ENCODE measurements at places on chromosomes 16 and 17.

- no peak for DNase-seq
Measured at GRCh38 chr17:81427173-81428120, 32.2 kb downstream of the BAHCC1 start.

- no peak for DNase-seq
Measured at GRCh38 chr17:61393550-61393903, 6.1 kb upstream of the TBX2 start.

GRCh38 chr17:17700251-17700969, 19.2 kb downstream of the RAI1 start:
- no peak for DNase-seq

DNA sequence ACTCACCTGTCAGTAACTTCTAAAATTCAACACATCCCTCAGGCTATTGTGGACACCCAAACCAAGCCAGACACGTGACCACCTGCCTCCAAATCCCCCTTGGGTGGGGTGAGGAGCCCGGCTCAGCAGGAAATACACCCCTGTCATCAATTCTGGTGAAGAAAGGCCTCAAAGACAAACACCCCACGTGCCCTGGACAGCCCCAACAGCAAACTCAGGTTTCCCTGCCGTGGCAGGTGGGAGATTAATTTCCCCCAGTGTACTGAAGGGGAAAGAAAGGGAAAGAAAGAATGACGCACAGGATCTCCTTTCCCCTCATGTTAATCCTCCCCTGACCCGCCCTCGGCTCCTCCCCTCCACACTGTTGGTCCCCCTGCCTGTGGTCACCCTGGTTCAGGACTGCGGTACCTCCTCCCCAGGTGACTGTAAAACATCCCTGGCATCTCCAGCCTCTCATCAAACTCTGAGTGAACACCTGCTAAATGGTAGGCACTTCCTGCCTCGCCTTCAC, 98.3 kb downstream of the ZNF423 start:
- no peak for DNase-seq

GRCh38 chr17:28675980-28676379, 14.0 kb downstream of the SUPT6H start:
- DNase-seq: no peak

- no peak for DNase-seq
Measured at GRCh38 chr16:87200637-87201036, 116.6 kb downstream of the C16orf95 start.
